GM23338 (cell line): ENCODE measurements at places on chromosomes 13 and 19.

DNA sequence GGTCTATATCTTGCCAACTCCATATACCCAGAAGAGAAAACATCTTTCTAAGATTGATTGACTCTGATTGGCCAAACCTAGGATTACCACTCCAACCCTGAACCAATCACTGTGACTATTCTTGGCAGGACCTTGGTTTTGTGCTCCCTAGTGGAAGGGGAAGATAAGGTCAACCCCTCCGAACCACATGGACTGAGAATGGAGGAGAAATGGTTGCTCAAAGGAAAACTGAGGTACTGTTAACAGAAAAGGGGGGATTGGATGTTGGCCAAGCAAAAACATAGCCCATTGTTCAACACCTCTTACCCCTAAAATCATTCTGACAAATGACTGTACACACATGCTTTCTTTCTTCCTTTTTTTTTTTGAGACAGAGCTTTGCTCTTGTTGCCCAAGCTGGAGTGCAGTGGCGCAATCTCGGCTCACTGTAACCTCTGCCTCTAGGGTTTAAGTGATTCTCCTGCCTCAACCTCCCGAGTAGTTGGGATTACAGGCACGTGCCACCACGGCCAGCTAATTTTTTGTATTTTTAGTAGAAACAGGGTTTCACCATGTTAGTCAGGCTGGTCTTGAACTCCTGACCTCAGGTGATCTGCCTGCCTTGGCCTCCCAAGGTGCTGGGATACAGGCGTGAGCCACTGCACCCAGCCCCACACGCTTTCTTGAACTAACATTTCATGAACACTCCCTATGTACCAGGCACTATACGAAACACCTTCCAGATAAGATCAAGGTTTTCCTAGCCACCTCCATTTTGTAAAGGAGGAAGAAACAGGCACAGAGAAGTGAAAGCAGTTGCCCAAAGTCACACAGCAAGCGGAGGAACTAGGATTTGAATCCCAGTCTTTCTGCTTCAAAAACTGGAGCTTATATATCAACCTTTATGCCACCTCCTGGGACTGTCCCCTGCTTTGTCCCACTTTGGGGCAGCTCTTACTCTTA, 6.5 kb downstream of the MEIOSIN start:
- DNase-seq = no peak
- H3K4me1 ChIP-seq = no peaks in the 10 kb centered on the region
- no peaks in the 10 kb centered on the region for H3K27me3 ChIP-seq
- H3K36me3 ChIP-seq = no peaks in the 10 kb centered on the region
- no peak overlapping the region for H3K4me3 ChIP-seq

DNA sequence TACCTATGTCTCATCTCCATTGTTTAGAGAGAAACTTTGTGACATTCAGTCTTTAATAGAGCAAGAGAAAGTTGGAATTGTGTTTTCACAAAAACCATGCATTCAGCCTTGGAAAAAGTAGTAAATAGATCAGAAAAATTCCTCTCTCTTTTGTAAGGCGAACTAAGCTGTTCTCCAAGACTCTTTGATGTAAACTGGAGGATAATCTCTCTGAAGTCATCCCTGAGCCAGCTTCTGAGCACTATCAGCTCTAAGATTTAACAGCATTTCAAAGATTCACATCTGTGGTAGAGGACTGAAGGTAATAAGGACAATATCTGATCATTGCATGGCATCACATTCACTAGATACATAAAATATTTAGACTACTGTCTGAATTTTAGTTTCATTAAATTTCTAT, 904.6 kb upstream of the ATXN8OS start:
- no peaks in the 10 kb centered on the region for H3K27me3 ChIP-seq
- no peak overlapping the region for H3K27ac ChIP-seq
- peak; percentile 37 for DNase-seq

DNA sequence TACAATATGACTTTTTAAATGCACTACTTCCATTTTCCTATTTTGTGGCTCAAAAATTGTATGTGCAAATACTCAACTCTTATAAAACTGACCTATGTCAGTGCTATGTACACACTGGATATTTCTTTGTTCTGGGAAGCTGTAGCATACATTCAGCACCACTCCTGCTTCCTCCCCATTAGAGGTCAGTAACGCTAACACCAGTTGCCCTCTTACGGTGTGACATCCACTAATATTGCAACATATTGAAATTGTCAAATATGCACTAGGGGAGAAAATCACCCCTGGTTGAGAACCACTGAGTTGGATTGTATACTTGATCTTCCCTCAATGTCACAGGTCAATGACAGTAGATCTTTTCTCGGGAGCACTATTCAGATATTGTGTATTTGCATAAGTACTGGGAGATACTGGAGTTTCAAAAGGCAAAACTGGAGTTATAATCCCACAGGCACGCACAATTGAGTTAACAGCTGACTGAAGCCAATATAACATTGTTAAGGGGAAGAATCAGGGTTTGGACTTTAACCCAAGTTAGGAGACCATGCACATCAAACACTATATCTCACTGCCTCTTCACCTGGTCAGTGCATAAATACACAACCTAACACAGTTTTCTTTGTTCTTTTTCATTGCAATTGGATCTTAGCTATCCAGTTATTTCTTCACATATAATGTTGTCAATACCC, 1276.5 kb upstream of the MIR17HG start:
- H3K27me3 ChIP-seq = no peaks in the 10 kb centered on the region
- H3K4me1 ChIP-seq = no peaks in the 10 kb centered on the region
- DNase-seq = no peak
- no peak overlapping the region for H3K4me3 ChIP-seq
- H3K27ac ChIP-seq = no peak overlapping the region

DNA sequence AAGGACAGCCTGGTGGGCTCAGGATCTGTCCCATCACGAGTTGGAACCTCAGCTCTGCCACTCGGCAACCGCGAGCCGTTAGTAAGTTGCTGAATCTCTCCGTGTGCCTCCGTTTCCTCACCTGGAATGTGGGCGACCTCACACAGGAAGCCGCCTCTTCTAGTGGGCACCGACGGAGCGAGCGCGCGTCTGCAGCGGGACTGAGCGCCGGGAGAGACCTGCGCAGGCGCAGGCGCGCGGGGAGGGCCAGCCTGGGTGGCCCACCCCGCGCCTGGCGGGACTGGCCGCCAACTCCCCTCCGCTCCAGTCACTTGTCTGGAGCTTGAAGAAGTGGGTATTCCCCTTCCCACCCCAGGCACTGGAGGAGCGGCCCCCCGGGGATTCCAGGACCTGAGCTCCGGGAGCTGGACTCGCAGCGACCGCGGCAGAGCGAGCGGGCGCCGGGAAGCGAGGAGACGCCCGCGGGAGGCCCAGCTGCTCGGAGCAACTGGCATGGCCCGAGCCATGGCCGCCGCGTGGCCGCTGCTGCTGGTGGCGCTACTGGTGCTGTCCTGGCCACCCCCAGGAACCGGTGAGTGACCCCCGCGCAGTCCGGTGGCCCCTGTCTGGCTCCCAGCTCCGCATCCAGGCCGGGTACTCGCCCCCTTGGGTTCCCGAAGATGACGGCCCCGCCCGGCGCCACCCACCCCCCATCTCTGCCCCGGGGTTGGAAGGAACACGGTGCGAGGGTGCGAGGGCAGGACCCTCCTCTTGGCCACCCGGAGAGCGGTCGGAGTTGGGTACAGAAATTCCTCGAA, at the start of gene PVR:
Gene PVR (plus strand): TSS at position 306 of the 797 bp plus-strand sequence. CDS start 187 bp downstream, at position 493.
- H3K36me3 ChIP-seq = peaks cover 7% of the 10 kb centered on the region; the same call in 1 of the 2 replicates
- DNase-seq = peak; percentile 75
- peak within 1 kb of the TSS; percentile 93 for H3K4me3 ChIP-seq
- no peak within 1 kb of the TSS for H3K27ac ChIP-seq
- peaks cover 15% of the 10 kb centered on the region for H3K27me3 ChIP-seq

GRCh38 chr13:111957913-111958450, 109.0 kb upstream of the SOX1 start:
- H3K4me3 ChIP-seq = no peak overlapping the region
- no peak overlapping the region for H3K27ac ChIP-seq
- no peaks in the 10 kb centered on the region for H3K27me3 ChIP-seq
- H3K4me1 ChIP-seq = no peaks in the 10 kb centered on the region
- DNase-seq = no peak

GRCh38 chr13:23212671-23213070, 31.9 kb downstream of the SGCG start:
- H3K4me3 ChIP-seq = no peak overlapping the region
- H3K36me3 ChIP-seq = no peaks in the 10 kb centered on the region
- no peak overlapping the region for H3K27ac ChIP-seq
- DNase-seq = peak; percentile 11
- no peaks in the 10 kb centered on the region for H3K27me3 ChIP-seq

DNA sequence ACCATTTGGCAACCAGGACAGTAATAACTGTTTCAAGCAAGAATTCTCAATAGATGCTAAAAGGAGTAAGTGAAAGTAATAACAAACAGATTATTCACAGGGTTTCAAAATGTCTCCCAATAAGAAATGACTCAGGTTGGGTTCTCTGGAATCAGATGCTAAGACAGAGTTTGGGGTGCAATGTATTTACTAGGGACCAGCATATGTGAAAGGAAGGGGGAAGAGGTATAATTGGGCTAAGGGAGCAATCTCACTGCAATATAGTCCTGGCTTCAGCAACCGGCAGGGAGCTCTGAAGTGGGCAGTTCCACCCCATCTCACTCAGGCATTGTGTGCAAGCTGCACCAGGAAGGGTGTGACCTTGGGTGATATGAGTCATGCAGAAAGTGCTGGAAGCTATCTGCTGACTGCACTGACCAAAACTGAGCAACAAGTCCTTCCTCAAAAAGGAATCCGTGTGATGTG, 23.4 kb downstream of the ZDHHC20 start:
- H3K27ac ChIP-seq = no peak overlapping the region
- H3K4me3 ChIP-seq = no peak overlapping the region
- H3K36me3 ChIP-seq = 0 out of 2 replicates have a peak, but pooled peaks cover 4% of the 10 kb centered on the region
- H3K4me1 ChIP-seq = no peaks in the 10 kb centered on the region
- no peaks in the 10 kb centered on the region for H3K27me3 ChIP-seq
- no peak for DNase-seq

DNA sequence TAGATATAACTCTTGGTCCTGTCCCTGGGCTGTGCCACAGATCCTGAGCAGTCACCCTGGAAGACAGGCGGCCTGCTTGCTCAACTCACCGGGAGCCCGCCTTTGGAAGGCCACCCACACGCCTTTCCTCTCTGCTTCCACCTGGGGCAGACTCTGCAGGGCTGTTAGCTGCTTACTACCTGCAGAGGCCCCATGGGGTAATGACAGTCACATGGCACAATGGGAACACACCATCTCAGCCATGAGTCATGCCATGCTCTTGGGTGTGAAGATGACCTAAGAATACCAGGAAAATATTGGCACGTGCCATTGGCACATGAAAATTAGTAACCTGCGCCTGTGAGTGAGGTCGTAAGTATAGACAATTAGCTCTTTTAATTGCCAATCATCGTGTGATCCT, 108.6 kb downstream of the COL4A2 start:
- DNase-seq = peak; percentile 58
- H3K27me3 ChIP-seq = no peaks in the 10 kb centered on the region
- H3K36me3 ChIP-seq = no peaks in the 10 kb centered on the region

DNA sequence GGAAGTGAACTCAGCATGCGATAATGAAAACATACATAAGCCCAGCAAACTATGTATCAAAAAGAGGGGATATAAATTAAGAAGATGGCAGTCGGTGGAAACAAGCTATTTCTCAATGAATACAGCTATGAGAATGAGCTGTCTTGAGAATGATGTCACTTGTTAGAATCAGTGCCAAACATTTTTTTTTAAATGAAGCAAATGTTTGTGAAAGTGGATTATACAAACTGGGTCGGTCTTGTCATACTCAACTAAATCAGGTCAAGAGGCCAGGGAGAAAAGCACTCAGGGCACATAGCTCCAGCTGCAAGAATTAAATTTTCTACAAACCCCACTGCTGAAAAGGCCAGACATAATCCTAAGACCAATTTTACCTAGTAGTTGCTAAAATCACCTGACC, 1048.4 kb downstream of the SLITRK1 start:
- no peaks in the 10 kb centered on the region for H3K27me3 ChIP-seq
- H3K4me3 ChIP-seq = no peak overlapping the region
- DNase-seq = no peak
- H3K27ac ChIP-seq = no peak overlapping the region
- H3K4me1 ChIP-seq = no peaks in the 10 kb centered on the region

DNA sequence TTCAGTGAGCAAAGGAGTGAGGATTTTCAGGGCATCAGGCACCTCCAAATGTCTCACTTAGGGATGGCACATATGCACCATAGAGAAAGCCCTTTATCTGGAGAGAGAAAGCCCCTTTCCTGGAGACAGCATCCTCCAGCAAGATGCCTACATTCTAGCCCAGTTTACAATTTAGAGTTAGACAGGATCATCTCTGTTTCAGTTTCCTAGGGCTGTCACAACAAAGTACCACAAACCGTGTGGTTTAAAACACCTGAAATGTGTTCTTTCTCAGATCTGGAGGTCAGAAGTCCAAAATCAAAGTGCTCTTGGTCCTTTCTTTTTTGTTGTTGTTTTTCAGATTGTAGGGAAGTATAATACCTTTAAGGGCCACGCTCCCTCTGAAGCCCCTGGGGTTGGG, 61.8 kb downstream of the MBNL2 start:
- no peak overlapping the region for H3K4me3 ChIP-seq
- no peak overlapping the region for H3K27ac ChIP-seq
- H3K4me1 ChIP-seq = no peaks in the 10 kb centered on the region
- DNase-seq = no peak
- no peaks in the 10 kb centered on the region for H3K36me3 ChIP-seq
- H3K27me3 ChIP-seq = no peaks in the 10 kb centered on the region

DNA sequence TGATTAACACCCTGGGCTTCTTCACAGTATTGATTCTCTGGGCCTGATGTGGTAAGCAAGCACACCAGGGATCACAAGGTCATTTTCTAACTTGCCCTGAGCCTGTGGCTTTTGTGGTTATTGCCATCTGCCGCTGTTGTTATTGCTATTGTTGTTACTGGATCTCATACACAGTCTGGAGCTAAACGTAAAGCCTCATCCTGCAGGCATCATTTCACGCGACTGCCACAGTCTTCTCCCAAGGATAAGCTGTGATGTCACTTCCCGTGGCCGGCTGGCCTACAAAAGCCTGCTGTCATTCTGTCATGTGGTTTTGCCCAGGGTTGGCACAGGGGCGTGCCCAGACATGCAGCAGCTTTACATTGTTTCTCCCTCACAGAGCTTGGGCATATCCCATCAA, 154.0 kb upstream of the GPR12 start:
- no peaks in the 10 kb centered on the region for H3K4me1 ChIP-seq
- no peak for DNase-seq
- H3K27ac ChIP-seq = no peak overlapping the region

- H3K36me3 ChIP-seq = no peaks in the 10 kb centered on the region
- H3K27me3 ChIP-seq = no peaks in the 10 kb centered on the region
- peak overlapping the region; percentile 96 for H3K4me3 ChIP-seq
- peaks cover 27% of the 10 kb centered on the region for H3K4me1 ChIP-seq
- H3K27ac ChIP-seq = peak overlapping the region; percentile 90
Observed at GRCh38 chr19:15331419-15332310, 674 bp downstream of the BRD4 start.
